ENCODE measurements at places on chromosomes 1 and 21.
A peak's percentile ranks its signal among the peaks of the same experiment; 100 is the strongest.

DNA sequence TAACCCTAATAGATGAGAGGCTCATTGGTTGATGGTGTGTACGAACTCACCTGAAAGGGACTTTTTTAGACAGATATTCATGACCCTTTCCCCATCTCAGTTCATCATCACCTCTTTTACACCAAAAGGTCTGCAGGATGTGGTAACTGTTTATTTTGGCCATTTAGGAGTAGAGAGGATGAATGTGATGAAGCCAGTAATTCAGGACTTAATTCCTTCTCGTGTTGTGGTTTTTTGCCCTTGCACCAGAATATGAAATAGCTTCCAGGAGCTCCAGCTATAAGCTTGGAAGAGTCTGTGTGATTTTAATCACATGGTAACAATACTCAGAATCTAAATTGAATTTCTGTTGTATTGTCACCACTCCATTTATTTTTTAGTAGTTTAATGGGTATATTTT lies 189.4 kb upstream of the KCTD3 start:
- DNase-seq = no peak

DNA sequence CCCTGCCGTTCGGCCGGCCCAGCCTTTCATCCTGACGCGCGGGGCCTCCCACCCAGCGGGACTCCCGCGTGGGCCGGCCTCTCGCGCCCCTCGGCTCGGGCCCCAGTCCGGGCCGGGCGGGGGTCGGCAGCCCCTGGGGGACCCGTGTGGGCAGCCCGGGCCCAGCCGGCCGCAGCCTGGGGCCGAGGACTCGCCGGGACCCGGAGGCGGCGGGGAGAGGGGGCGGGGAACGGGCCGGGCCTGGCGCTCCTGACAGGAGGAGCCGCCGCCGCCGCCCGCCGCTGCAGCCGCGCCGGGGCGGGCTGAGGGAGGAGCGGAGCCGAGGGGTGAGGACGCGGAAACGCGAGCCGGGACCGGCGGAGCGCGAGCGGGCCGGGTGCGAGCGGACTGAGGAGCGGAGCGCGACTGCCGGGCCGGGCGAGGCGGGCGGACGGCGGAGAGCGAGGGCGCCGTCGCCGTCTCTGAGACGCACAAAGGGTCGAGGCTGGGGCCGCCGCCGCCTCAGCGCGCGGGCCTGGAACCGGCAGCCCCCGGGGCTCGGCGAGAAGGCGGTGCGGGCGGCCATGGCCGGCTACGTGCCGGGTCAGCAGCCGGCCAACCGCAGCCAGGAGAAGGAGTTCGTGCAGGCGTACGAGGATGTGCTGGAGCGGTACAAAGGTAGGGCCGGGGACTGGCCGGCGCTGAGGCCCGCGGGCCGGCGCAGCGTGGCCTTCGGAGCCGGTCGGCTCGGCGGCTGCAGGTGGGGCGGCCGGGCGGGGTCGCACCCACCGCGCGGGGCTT lies 79.1 kb downstream of the NDUFS5 start:
- DNase-seq = peak; percentile 75

DNA sequence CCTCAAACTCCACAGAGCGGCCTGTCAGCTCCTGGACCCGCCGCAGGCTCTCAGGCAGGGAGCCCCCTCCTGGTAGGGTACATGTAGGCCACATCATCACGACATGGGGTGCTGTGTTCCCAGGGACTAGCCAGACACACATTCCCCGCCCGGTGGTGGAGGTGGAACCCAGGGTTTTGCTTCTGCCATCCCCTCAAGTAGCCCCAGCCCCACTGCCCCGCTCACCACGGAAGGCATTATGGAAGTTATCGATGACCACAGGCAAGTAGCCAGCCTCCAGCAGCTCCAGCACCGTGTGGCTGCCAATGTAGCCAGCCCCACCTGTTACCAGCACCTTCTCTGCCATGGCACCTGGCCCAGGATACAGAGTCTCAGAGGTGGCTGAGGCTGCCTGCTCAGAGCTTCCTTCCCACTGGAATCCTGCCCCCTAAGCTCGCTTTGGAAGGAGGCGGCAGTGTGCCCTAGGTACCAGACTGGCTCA lies 1.9 kb downstream of the GALE start:
- no peak for DNase-seq

GRCh38 chr1:234942012-234942332 lies 186.7 kb downstream of the TOMM20 start:
- DNase-seq = no peak

- no peak for DNase-seq
Measured at GRCh38 chr1:169363046-169363730, 4.4 kb downstream of the NME7 start.

DNA sequence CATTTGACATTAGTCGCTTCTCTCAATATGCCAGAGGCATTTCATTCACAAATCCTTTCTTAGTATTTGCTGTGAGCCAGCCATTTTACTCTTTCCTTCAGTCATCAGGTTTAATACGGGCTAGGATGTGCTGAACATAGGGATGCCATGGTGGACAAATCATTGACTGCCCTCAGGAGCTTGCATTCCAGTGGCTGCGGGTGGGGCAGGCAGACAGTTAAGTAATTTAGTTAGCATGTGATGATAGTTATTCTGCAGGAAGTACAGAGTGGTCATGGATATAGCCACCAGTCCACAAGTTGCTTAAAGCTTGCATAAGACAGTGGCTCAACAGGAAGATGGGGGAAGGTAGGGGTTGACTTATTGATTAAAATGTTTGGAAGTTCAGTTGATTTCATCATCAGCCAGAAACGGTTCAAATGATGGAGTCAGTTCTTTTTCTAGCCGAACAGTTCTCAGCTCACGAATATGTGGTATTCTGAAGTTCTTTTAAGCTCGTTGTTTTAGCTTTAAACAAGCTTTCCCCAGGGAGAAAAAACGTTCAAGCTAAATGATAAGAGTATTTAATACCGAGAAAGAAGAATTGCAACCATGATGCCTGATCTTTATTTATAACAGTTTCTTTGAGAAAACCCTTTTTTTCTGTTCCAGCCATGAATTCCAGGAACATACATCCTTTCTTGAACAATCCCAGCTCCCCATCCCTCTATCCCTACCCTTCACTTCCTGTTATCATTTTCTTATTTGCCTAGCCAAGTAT lies 1.4 kb downstream of the SLC22A15 start:
- DNase-seq = peak; percentile 91

Data from inflammatory macrophage treated with lipopolysaccharide for 1 hour (primary cell).